Anterior cingulate cortex (tissue), 58 donors: ENCODE measurements at places on chromosomes 5 and 9.

DNA sequence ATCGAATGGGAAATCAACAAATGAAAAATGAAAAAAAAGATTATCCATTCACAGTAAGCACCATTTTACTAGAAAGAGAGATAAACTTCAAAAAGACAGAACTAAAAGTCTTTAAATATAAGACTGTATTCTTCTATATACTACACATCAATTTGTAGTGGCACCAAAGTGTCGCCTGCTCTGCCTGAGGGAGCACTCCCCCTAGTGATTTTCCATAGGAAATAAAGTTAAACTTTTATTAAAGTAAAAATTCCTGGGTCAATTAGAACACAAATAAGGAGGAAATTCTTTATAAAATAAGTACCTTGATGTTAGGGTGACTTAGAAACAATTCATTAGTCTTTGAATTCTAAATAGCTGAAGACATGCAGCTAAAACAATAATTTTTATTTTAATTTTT, 9.7 kb downstream of the RAD1 start:
- no peak for DNase-seq

- DNase-seq, result no peak
Measured at GRCh38 chr5:88666761-88667495, 216.1 kb downstream of the MEF2C start.

- DNase-seq, result no peak
Measured at GRCh38 chr5:136667789-136668188, 302.4 kb upstream of the TRPC7 start.

GRCh38 chr5:343461-344401, 22.2 kb downstream of the AHRR start:
- no peak for DNase-seq

DNA sequence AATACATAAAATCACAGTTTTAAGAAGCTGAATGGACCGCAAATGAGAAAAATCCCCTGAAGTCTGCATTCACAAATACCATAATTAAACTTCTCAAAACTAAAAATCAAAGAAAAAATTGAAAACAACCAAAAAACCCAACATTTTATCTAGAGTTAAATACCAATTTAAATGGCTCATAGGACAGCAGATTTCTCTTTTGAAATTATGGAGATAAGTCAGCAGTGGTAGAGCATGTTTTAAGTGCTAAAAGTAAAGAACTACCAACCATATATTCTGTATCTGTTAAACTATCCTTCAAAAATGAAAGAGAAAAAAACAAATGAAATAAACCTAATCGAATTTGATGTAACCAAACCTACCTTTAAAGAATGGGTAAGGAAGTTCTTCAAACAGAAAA, 862.8 kb downstream of the TAF11L14 start:
- DNase-seq, result no peak

GRCh38 chr5:89695371-89695770, 714.2 kb downstream of the CETN3 start:
- DNase-seq, result no peak

DNA sequence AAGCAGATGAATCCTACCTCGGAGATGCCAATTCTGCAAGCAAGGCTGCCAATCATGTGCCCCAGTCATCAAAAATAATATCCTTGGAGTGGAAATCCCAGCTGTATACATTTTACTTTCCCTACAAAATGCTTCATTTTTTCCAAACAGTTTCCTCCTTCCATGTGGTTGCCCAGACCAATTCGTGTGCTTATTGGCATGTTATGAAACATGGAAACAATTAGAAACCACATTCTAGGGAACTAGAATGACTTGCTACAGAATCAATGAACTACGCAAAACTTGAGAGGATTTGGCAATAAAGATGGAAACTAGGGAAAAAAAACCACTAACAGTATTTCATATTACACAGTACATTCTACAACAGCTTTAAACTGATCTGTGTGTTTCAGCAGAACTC, 584.5 kb upstream of the DMAC1 start:
- DNase-seq, result no peak

GRCh38 chr9:79492092-79493009, 79.4 kb upstream of the TLE4 start:
- no peak for DNase-seq

DNA sequence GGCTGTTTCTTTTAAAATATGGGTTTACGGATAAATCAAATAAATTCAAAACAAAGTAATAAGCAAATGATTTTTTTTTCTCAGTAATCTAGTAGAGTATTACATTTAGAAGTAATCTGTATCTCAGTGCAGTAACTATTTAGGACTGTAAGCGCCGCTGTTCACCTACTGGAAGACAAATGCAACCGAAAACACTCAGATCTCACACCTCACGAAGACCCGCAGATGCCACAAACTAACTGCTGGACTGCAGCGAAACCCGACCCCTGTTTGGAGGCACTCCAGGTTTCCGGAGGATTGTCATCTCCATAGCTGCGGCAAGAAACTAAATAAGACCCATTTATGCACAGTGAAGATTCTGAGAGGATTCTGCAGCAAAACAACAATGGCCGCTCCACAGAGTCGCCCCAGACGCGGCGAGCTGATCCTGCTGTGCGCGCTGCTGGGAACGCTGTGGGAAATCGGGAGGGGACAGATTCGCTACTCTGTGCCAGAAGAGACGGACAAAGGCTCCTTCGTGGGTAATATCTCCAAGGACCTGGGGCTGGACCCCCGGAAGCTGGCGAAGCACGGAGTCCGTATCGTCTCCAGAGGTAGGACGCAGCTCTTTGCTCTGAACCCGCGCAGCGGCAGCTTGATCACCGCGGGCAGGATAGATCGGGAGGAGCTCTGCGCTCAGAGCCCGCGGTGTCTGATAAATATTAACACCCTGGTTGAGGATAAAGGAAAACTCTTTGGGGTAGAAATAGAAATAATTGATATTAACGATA, at the start of gene PCDHGA8:
Gene PCDHGA8 (plus strand): TSS at position 205 of the 770 bp plus-strand sequence. CDS start 181 bp downstream, at position 386.
- no peak for DNase-seq

DNA sequence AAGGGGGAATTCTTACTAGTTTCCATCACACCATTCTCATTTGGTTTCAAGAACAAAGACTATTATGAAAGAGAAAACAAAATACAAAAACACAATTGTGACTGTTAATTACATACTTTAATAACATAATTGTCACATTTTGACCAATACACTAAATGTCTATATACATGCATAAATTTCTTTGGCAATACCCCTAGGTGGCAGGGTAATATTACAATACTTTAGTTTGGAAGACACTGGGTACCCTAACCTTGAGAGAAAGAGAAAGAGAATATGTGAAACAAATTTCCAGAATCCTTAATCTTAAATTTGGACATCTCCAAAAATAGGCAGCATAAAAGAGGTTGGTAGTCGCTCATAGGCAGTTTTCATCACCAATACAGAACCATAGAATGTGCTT, 619.6 kb upstream of the ADAMTS16 start:
- no peak for DNase-seq

GRCh38 chr9:73116031-73116430, 35.6 kb upstream of the ANXA1 start:
- DNase-seq, result no peak

- DNase-seq, result no peak
Measured at GRCh38 chr5:66223637-66224036, 79.5 kb downstream of the SREK1 start.

DNA sequence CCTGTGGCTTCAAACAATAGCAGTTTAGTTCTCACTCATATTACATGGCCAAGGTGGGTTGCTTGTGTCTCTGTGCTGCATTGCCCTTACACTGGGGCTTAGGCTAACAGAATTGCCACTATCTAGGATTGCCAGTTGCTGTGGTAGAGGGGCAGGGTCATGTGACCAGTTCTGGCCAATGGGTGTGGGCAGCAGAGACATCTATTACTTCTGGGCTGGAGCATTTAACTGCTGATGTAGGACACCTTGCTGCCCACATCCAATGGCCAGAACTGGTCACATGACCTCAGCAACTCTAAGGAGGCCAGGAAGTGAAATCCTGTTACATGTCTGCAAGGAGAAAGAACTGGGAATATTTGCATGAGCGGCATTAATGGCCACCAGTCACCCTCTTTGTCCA, 199.3 kb downstream of the C9orf152 start:
- DNase-seq, result no peak

GRCh38 chr5:57955511-57955910, 472.9 kb upstream of the ACTBL2 start:
- DNase-seq, result no peak

- no peak for DNase-seq
Measured at GRCh38 chr5:2890011-2890410, 138.5 kb upstream of the IRX2 start.

GRCh38 chr5:42745426-42745825, 11.2 kb upstream of the CCDC152 start:
- no peak for DNase-seq

DNA sequence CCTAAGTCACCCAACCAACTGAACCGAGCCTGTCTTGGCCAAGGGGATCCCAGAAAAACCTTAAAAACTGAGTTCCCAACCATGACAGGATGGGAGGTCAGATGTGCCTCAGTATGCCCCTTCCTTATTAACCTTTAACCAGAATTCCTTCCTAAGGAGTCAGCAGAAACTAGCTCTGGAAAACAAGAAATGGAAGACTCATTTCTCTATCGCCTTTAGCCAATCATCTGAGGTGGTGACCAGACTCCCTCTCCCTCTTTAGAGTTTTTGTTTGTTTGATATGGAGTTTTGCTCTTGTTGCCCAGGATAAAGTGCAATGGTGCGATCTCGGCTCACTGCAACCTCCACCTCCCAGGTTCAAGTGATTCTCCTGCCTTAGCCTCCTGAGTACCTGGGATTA, 37.5 kb downstream of the SLC28A3 start:
- DNase-seq, result no peak

- no peak for DNase-seq
Measured at GRCh38 chr9:98880311-98881015, 63.2 kb upstream of the COL15A1 start.

DNA sequence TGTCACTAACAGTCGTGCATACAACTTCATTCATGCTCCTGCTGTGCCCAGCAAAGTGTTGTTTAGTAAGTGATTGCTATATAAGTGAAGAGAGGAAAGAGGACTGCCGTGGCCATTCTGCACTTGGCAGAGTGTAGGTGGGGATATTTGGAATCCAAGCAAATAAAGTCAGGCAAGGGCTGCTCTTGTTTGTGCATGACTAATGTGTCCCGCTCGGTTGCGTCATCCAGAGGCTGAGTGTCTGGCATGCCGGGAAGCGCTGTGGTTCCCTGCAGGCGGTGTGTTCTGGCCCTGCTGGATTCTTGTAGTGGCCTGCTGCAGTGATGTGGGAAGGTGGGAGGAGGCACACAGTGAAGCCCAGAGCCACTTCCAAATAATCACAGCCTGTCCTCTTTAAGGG, 136.9 kb upstream of the ANKH start:
- DNase-seq, result no peak

DNA sequence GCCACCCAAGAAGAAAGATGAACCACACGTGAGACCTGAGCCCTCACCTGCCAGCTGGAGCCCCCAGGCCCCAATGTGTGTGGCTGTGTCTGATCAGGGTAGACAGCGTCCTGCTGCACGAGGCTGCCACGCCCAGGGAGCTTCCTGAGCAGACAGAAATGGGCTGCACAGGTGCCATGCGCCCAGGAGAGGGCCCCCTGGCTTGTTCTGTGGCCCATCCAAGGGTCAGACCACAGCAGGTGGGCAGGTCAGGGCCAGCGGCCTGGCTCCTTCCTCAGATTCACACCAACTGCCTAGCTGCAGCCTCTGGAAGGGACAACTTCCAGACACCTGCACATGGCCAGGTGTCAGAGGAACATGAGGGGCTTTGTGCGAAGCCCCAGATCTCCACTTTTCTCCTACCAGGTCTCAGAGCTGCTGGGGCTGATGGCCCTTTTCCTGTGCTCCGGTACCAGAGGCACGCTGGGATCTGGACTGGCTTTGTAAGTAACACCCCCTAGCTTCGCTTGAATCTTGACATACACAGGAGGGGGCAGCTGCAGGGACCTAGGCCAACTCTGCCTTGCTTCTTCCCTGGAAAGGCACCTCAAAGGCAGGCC, 10.8 kb downstream of the SARDH start:
- DNase-seq, result no peak

GRCh38 chr5:92998456-92998855, 582.6 kb downstream of the NR2F1-AS1 start:
- no peak for DNase-seq

DNA sequence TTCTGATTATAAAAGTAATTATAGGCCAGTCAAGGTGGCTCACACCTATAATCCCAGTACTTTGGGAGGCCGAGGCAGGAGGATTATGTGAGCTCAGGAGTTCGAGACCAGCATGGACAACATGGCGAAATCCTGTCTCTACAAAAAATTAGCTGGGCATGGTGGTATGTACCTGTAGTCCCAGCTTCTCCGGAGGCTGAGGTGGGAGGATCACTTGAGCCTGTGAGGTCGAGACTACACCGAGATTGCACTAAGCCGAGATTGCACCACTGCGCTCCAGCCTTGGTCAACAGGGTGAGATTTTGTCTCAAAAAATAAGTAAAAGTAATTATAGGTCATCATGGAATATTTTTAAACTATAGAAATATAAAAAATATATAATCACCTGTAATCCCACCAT, 18.1 kb downstream of the IRF1 start:
- DNase-seq, result no peak

- no peak for DNase-seq
Measured at GRCh38 chr9:76558465-76558864, 99.5 kb downstream of the GCNT1 start.

- no peak for DNase-seq
Measured at GRCh38 chr5:95261437-95262175, 23.3 kb downstream of the MCTP1 start.

GRCh38 chr9:81626511-81626910, 62.8 kb downstream of the TLE1 start:
- no peak for DNase-seq
